ENCODE measurements at places on chromosomes 7 and 10.

DNA sequence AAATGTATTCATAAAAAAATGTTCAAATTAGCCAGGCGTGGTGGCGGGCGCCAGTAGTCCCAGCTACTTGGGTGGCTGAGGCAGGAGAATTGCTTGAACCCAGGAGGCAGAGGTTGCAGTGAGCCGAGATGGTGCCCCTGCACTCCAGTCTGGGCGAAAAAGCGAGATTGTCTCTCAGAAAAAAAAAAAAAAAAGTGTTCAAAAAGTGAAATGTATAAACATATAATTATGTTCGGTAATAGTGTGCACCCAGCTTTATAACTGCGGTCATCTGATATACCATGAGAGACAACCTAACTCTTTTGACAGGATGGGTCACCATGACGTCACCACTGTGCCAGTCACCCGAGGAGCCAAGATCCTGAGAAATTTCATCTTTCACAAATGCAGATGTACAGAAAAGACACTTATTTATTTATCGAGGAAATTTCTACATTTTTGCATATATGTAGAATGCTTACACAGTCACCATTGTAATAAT, 594 bp upstream of the RP9 start:
- no peak for DNase-seq

DNA sequence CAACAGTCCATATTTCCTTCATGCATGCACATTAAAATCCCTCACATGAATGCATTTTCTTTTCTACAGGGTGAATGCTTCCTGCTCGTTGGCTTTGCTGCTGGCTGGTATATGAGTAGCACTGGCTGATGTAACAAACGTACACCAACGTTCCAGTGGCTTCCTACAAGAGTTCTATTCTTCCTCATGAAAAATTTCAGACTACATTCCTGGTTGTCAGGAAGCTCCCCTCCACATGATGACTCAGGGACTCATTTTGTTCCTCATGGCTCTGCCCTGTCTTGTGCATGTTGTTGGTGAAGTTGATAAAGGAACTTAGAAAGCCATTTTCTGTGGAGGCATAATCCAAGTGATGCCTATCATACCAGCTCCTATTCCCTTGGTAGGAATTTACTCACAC, 470.7 kb upstream of the KLF6 start:
- no peak for DNase-seq

GRCh38 chr10:118851062-118852035, 96.6 kb upstream of the CACUL1 start:
- DNase-seq = no peak

GRCh38 chr10:71582506-71583475, 136.8 kb downstream of the C10orf105 start:
- no peak for DNase-seq

DNA sequence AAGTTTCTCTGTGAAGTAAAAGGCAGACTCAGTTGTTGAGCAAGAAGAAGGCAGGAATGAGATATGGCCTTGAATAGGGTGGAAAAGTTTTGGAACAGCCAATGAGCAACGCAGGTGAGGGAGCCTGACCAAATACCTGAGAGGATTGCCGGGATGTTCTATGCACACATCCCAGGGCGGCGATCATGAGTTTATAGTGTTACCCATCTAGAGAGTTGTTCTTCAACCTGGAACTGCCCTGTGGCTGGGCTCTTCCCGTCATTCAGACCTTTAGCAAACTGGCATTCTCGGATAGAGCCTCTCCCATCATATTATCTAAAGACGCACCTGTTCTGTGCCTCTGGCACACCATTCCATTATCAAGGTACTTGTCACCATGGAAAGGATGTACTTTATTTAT, 103.0 kb upstream of the KIF5B start:
- no peak for DNase-seq

Measured in activated T-cell treated with anti-CD3 and anti-CD28 coated beads, Interleukin-2, amount 50 U/mL, for 24 hours (primary cell).